Stimulated activated CD8-positive, alpha-beta memory T cell treated with anti-CD3 and anti-CD28 coated beads, Interleukin-2, amount 100 ng/mL, for 1 hour (primary cell): ENCODE measurements at places on chromosomes 1 and 21.

- DNase-seq = no peak
Measured at GRCh38 chr1:158035976-158036583, 42.6 kb downstream of the KIRREL1 start.

- no peak for DNase-seq
Measured at GRCh38 chr1:199007423-199007822, 368.6 kb downstream of the PTPRC start.

DNA sequence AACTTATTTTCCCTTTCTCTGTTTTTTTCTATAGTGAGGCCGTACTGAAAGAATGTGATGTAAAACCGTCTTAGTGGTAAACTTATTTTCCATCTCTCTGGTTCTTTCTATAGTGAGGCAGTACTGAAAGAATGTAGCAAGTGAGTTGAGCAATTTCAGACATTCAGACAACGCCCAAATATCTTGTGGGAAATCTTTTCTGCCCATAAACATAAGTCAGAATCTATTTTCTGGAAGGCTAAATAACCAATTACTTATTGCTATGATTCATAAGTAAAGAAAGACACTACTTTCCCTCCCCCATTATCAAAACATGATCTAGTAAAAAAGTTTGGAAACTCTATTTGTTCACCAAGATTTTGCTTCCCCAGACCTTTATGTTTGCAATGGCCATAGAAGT, 18.8 kb upstream of the SCCPDH start:
- no peak for DNase-seq

GRCh38 chr1:61088163-61088974, 6.0 kb downstream of the NFIA start:
- no peak for DNase-seq

DNA sequence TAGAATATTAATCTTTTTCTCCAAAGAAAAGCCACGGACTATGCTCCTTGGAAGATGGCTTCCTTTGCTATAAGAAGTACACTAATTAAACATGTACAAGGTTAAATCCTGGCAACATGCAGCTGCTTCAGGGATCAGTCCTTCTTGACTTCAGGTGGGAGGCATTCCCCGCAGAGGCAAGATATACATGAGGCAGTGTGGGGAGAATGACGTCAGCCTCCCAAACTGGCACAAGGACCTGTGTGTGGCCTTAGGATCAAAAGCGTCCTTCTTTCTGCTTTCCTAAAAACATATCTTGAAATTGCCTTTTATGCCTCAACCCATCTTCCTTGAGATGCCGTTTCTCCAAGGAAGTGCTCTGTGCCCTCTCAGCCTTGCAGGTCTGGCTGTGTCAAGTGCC, 90.3 kb downstream of the WLS start:
- DNase-seq = no peak

- DNase-seq = no peak
Measured at GRCh38 chr1:150596095-150596892, 16.9 kb upstream of the MCL1 start.

DNA sequence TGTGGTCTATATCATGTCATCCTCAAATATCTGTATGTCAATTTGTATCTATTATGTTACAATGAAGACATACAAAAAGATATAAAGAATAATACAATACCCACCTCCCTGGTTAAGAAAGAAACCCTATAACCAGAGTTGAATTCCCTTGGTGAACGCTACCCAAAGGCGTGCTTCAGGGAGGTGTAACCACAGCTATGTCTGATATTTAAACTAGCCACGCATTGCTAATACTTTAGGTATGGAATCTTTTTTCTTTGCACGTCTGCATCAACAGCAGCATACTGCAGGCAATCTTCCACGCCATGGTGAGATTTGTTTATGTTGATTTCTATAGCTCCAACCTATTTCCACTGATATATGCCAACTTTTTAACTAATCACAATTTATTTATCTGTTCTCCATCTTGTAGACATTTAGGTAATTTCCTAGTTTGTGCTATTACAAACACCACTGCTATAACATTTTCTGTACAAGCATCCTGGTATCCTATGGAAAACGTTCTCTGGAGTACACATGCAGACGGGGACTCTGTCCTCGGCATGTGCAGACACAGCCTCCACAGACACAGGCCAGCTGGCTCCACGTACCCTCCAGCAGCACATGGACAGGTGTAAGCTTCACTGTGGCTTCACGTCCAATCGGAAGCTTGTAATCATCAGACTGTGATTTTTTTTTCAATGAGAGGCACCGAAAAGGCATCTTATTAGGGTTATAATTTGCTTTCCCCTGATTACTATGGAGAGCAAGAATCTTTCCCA, 58.5 kb downstream of the HSF2BP start:
- no peak for DNase-seq

- DNase-seq = no peak
Measured at GRCh38 chr1:235802573-235803346, 63.9 kb downstream of the LYST start.

GRCh38 chr1:6491480-6491962, at the start of gene PLEKHG5:
Gene PLEKHG5, minus strand, starts transcription at chr1:6491667. Its CDS starts 14,096 bp downstream, at chr1:6477571.
- DNase-seq = no peak

GRCh38 chr1:61301824-61302657, 219.7 kb downstream of the NFIA start:
- DNase-seq = no peak

- DNase-seq = no peak
Measured at GRCh38 chr1:167904652-167905130, 9.2 kb downstream of the ADCY10 start.

- DNase-seq = no peak
Measured at GRCh38 chr1:107477233-107477632, 336.4 kb downstream of the NTNG1 start.

GRCh38 chr1:62283986-62284385, 35.2 kb downstream of the KANK4 start:
- no peak for DNase-seq

DNA sequence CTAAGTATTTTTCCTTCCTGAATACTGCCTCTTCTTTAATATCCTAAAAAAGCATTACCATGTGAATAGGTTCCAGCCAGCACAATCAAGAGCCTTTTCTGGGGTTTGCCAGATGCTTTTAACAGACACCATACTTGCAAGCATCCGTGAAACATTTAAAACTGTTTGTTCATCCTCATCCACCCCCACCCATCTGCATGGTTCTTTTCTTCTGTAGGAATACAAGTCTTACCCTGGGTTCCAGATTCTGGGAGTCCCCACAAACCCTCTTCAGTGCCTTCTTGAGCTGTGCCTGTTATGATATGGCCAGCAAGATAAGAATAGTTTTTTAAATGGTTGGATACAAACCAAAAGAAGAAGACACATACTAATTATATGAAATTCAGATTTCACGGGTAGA, 354.9 kb upstream of the PLXNA2 start:
- no peak for DNase-seq

GRCh38 chr1:225685476-225686176, 32.7 kb upstream of the ENAH start:
- DNase-seq = no peak

- no peak for DNase-seq
Measured at GRCh38 chr1:41872074-41872473, 46.6 kb downstream of the HIVEP3 start.

GRCh38 chr1:207026104-207026534, 6.4 kb downstream of the C1orf116 start:
- DNase-seq = no peak

DNA sequence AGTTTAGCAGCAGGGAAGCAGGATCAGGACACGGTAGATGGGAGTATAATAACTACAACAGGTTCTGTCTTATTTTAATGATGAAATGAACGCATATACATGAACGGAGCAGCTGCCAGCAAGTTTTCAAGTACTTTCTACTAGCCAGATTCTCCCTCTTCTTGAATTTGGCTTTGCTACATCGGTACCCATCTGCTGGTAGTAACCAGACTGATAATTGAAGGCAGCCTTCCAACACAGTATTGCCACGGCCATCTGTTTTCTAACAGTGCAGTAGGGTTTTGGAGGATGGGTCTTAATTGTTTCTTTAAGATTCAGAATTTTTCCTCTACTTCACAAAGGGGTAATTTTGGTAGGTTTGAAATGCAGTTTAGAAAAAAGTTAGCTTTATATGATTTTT, 33.4 kb downstream of the CENPF start:
- DNase-seq = no peak

- DNase-seq = no peak
Measured at GRCh38 chr1:151980287-151981177, 13.1 kb downstream of the S100A10 start.

DNA sequence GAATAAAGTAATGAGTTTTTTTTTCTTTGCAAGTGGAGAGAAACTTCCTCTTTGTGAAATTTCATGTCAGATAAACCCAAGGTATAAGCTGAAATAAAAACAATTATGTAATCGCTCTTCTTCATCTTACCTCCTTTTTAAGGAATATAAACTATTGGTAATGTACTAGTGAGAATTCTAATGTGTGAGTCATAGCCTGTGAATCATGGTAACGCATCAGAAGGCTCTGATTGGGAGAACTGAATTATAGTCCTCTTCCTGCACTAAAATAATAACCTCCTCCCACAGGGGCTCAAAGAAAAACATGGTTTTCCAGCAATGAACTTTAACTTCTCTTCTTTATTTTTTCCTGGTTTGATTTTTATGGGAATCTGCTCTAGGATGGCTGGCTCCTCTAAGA, 57.1 kb upstream of the COX20 start:
- no peak for DNase-seq

- no peak for DNase-seq
Measured at GRCh38 chr1:194723067-194723466, 1536.7 kb upstream of the B3GALT2 start.

DNA sequence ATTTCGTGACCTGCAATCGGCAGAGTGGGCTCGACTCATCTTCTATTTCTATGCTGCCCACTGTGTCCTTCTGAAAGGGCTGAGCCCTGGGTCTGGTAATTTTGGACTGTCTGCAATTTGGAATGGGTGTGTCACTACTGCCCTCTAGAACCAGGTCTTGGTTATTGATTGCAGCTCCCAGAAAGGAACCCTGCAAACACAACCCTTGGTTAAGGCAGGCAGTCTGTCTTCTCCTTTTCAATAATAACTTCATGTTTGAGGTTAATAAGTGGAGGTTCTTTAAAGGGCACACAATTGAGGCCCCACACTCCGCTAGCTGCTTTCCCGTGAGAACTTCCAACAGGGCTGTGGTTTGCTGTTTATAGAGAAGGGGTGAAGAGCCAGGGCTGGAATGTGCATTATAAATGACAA, 79.9 kb upstream of the LYST start:
- DNase-seq = no peak

DNA sequence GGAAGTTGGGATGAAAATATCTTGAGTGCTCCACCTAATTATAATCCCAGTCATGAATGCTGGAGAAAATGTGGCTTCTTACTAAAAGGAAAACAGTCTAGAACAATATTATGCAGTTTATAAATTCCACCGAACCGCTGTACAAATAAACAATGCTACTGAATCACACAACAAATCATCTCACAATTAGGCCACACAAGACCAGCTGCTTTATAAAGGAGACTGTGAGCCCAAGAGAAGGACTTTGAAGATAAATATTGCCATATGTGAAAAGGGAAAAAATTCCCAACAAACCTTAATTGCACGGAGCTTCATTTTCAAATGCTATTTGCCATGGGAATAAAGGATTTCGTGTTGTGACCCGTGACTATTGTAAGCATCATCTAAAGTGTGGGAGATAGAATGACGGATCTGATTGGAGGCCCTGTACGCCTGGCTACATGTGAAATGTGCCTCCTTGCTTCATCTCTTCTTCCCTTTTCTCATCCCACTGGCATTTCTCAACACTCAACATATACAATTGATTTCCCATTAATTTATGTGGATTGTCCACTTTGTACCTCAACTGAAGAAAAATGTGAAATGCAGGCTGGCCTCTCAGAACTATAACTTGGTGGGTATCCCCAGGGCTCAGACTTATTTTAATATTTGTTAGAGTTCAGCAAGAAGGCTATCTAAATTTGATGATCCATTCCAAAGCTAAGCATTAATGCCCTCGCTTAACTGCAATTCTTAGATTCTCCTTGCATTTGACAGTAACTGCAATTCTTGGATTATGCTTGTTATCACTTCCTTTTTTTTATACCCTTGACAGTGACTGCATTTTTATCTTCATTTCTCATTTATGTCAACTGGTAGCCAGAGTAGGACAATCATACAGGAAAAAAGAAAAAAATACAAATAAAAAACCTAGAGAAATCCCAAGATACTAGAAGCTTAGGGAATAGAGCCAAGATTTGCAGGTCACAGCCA, 122.3 kb downstream of the TGFB2 start:
- DNase-seq = no peak

GRCh38 chr1:103448560-103448959, 76.9 kb upstream of the RNPC3 start:
- DNase-seq = no peak

- DNase-seq = no peak
Measured at GRCh38 chr1:208240662-208241355, 3.4 kb downstream of the PLXNA2 start.

GRCh38 chr1:23392125-23392855, 22.7 kb upstream of the ZNF436 start:
- DNase-seq = no peak

DNA sequence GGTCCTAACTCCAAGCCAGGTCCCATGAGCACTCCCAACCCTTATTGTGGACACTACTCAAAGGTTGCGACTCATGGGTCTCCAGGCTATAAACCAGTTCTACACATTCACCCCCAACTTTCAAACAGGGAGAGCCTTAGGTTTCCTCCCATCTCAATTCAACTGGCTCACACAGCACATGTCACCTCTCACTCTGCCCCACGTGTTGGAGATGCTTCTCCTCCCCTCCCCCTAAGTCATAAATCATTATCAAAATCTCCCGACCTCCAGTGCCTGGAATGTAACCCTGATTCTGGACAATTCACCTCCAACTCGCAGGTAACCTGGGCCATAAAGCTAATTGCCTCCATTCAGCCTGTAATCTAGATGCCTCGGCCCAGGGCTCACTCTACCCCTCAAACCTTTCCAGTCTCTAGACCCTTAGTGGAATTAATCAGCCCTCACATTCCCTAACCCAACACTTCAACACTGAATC, 595 bp downstream of the AK2 start:
- DNase-seq = no peak

- DNase-seq = no peak
Measured at GRCh38 chr1:93739472-93739871, 57.8 kb upstream of the BCAR3 start.

DNA sequence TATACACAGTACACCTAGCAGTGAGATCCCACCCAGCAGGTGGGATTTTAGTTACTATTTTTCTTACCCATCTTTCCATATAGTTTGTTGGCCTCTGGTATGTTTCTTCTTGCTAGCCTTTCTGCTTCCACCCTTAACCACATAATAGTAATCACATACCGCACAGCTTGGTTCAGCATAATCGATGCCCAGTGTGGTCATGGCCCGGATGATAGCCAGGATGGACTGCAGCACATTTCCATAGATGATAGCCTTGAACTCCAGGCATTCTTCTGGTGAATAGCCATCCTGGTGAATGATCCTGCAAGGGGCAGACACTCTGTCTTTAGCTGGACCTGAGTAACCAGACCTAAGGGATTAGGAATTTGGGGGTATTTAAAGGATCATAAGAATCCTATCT, 9.5 kb downstream of the GNAT2 start:
- no peak for DNase-seq

DNA sequence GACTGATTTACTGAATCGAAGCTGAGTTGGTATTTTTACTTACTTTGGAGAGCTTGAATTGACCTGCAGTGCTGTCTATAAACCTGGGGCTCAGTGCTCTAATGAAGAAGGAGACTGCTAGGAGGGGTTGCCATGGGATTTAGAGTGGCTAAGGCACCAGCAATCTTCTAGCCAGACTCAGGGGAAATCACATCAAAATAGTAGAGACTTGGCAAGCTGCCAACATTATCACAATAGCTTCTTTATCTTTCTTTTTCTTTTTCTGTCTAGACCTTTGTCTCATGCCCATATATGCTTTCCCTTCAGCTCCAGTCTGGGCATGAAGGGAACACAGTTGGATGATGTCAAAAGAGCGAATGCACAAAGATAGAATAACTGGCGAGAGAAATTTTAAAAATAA, 301.1 kb upstream of the DPYD start:
- DNase-seq = no peak
